Thoracic aorta (tissue), 2 donors: ENCODE measurements at places on chromosomes 1 and 21. TPM values are rescaled to one million over a fixed set of nuclear protein-coding genes. Genes with fewer than 3 reads are reported as not detected.
A peak's percentile ranks its signal among the peaks of the same experiment; 100 is the strongest.

Gene LRRC3
- 6.5 TPM for total RNA-seq

Gene CFH
- 467 TPM for total RNA-seq

- H3K27me3 ChIP-seq: no peaks in the 10 kb centered on the region
- H3K4me1 ChIP-seq: peaks cover 12% of the 10 kb centered on the region
- peak overlapping the region; percentile 65 for H3K27ac ChIP-seq
- H3K4me3 ChIP-seq: no peak overlapping the region
- DNase-seq: no peak
Measured at GRCh38 chr21:46078978-46079351, 18.9 kb upstream of the COL6A2 start.

DNA sequence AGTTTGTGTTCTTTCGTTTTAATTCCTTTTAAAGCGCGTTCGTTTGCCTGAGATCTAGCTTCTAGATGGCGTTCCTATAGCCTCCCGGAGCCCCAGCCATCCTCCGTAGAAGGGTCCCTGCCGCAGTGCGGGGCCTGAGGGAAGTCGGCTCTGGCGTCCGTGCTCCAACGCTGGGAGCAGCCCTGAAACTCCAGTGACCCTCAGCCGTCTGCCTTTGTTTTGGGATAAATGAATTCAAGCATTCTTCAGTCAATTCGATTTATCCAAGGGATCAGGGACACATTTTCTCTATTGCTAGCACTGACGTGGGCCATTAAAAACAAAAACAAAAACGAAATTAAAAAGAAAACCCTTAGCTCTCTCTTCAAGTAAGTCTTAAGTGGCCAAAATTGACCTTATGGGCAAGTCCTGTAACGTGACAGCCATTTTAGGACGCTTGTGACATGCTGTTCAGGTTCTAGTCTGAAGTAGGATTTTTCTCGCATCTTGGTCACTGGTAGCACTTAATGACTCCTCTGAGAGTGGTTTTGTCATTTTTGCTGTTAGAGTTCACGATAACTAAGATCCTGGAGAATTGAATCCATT lies 742 bp upstream of the HSPA13 start:
- H3K4me3 ChIP-seq: peak overlapping the region; percentile 80
- no peaks in the 10 kb centered on the region for H3K27me3 ChIP-seq
- no peak for DNase-seq

GRCh38 chr1:177770096-177770495 lies 199.8 kb downstream of the SEC16B start:
- DNase-seq: no peak
- no peaks in the 10 kb centered on the region for H3K4me1 ChIP-seq
- H3K36me3 ChIP-seq: no peaks in the 10 kb centered on the region
- H3K4me3 ChIP-seq: no peak overlapping the region

GRCh38 chr21:31597683-31598082 lies 61.8 kb upstream of the SOD1 start:
- no peak for DNase-seq
- no peaks in the 10 kb centered on the region for H3K4me1 ChIP-seq
- no peaks in the 10 kb centered on the region for H3K27me3 ChIP-seq
